ENCODE measurements at places on chromosomes 5 and 9.

- no peak for DNase-seq
These were observed 172.8 kb downstream of the NR3C1 start for GRCh38 chr5:143230676-143230996.

- DNase-seq = no peak
These were observed 223.7 kb downstream of the PAPPA start for GRCh38 chr9:116377179-116377798.

DNA sequence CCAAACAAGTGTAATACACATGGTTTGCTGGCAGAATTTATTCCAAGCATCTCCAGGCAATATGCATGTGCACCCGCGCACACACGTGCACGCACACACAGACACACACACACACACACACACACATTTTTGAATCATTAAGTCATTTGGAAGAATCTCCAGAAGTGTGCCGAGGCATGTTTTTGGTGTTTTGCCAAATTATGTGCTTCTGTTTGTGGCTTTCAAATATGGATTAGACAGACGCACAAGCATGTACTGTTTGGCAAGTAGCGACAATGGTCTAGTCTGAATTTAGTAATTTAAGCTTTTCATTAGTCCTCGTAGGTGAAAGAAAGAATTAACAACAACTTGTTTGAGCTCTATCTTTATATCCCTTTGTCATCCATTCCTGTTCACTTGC is 36.7 kb downstream of the NFIB start:
- no peak for DNase-seq

DNA sequence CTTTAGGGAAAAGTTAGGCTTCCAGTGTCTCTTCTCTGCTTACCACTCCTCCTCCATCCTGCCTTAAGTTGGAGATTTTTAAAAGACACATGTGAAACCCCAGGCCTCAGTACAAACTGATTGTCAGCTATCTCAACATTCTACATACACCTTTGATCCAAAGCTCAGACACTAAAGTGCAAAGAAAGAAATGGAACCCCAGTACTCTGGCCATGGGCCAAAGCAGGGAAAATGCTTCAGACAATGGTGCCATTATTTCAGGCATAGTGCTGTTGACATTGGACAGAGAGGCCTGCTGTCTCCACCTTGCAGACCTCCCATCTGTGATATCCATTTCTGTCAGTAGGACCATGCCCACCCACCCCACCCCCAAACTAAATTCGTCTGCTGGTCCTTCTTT is 49.1 kb downstream of the G3BP1 start:
- no peak for DNase-seq

DNA sequence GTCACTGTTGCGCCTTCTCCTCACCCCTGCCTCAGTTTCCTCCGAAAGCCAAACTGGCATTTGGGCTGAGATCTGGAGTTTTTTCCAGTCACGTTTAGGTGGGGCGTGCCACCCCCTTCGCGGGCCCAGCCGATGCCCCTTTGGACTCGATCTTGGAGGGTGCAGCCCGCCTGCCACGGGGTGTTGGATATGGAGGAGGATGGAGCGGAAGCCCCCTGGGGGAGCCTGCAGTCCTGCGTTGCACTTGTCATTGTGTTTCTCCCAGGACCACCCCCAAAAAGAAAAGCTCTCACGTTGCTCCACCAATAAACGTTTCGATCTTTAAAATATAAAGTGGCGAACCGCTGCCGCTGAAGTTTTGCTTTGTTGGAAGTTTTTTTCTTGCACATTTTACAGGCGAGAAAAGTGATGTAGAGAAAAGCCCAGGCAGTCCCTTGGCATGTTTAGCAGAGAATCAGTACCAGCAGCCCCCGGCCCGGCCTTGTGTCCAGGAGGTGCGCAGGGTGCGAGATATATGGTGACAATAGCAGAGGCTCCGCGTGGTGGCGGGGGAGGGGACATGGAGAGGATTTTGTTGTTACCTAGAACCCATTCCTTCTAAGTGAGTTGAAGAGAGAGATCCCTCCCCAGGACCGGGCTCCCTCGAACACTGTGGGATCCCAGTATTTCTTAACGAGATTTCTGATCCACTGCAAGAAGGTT is 681 bp downstream of the F2R start:
- peak; percentile 7 for DNase-seq

- DNase-seq = no peak
These were observed 11.3 kb downstream of the MYMK start for GRCh38 chr9:133513214-133514100.

GRCh38 chr5:180208038-180208434 is 975 bp downstream of the RASGEF1C start:
- DNase-seq = no peak

DNA sequence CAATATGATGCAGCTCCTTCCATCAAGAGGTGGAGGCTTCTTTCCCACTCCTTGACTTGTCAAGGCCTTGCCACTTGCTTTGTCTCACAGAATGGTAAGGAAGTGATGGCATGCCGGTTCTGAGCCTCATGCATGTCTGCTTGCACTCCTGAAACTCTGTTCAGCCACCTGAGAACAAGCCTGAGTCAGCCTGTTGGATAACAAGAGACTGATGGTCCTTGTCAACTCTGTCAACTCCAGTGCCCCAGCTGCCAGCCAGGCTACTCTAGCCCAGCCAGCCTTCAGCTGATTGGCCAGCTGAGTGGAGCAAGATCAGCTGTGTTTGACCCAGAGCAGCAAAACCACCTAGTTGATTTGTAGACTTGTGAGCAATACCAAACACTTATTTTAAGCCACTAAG is 4.4 kb upstream of the TENT4A start:
- DNase-seq = no peak

DNA sequence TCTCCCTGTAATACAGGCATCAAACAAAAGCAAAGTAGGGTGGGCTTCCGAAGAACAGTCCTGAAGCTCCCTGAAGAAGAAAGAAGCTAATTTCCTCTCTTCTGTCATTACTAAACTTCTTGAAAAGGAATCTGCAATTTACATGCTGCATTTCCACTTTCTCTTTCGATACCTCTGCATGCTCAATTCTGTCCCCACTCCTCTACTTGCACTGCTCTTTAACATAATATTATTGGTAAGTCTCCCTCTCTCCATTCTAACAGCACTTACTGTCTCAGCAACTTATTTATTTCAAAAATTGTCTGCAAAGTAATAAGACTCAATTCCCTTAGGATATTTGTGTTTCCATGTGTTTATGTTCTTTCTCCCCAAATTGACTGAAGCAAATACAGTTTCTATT is 3.9 kb upstream of the PLPP1 start:
- no peak for DNase-seq

GRCh38 chr5:139306197-139306596 is 12.7 kb downstream of the MATR3 start:
- DNase-seq = no peak

DNA sequence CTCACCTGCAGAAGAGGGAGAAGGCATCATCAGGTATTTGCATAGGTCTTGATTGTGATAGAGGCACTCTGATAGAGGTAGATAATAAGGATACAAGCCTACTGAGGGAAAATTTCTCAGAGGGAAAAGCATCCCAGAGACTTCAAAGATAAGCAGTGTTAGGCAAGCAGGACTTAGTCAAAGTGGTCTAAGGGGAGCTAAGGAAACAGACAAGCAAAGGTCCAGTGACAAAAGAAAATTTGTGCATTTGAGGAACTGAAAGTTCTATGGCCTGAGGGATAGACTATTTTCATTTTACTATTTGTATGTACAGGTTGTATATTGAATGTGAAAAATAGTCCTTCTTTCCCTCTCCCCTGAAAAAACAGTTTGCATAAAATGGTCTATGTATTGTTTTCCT is 27.4 kb downstream of the OXCT1 start:
- DNase-seq = no peak

- DNase-seq = no peak
These were observed 166.2 kb downstream of the PAX5 start for GRCh38 chr9:36867672-36868471.

GRCh38 chr5:154301726-154302125 is 111.2 kb downstream of the GALNT10 start:
- no peak for DNase-seq

DNA sequence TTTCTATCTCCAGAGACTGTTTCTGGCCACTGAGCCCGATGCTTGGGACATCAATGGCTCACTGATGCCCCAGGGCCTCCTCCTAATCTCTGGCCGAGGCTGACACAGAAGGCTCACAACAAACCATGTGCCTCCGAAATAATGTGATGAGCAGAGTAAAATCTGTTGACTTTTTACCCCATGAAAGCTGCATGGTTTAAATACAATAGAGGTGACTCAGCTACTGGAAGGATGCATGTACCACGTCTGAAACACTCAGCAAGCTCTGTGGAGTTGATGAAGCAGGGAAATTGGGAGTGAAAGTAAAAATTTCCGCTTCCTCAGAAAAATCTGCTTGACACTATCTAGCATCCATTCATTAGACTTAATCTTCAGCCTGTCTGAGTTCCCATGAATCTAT is 111.1 kb upstream of the EQTN start:
- no peak for DNase-seq

DNA sequence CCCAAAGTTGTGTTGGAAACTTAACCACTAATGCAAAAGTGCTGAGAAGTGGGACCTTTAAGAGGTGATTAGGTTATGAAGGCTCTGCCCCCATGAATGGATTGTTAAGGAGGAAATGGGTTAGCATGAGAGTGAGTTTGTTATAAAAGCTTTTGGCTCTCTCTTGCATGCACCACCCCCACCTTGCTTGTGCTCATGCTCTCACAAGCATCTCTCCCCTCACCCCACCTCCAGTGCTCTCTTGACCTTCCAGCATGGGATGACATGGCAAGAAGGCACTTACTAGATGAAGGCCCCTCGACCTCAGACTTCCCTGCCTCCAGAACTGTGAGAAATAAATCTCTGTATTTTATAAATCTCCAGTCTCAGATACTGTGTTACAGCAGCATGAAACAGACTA is 52.8 kb downstream of the RICTOR start:
- DNase-seq = no peak

DNA sequence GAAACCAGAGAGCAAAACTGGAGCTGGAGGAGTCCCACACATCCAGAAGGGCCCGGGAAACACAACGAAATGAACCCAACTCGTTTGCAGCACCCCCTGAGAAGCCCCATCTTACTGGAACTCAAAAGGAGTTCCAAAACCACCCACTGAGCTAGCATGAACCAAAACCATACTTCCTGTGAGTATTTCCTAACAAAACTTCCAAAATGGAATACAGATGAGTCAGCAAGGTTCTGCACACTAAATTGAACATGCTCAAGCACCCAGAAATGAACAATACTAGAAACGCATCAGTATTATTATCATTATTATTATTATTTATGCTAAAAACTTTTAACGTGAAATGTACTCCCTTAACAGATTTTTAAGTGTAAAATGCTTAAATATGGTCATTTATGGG is 8.0 kb upstream of the SPOCK1 start:
- no peak for DNase-seq

DNA sequence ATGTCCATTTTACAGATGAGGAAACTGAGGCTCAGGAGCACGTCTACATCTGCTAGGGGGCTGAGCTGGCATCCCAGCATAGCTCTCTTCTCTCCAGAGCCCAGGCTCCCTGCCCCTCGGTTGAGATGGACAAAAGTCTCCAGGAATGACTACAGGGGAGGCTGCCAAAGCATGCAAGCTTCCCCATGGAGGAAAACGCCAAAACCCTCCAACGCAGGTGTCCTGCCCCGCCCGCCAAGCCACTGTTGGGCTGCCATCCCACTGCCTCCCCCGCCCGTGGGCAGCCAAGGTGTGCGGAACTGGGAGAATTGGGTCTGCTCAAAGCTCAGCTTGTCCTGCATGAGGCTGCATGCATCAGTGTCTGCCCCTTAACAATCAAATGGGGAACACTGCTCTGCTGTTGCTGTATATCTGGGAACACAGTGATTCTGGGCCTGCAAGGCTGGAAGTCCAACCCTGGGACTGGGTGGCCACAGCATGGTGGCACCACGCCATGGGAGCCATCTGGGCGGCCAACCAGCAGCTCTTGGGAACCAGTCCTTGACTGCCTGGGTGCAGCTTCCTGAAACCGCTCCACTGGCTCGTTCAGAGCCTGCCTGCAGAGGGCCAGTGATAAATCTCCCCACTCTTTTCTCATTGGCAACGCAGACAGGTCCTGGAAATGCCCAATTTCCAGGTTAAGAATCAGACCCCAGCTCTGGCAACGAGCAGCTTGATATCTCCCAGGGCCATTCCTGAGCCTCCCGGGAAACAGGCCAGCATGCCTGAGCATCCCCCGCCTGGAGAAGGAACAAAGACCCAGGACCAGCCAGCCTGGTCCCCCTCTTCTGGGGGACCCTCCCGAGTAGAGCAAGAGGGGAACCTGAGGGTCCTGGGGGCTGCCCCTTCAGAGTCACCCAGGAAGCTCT is 3.5 kb downstream of the RALGDS start:
- DNase-seq = no peak
